ENCODE measurements at places on chromosomes 6 and 20.

- no peak for DNase-seq
These were observed 96.8 kb downstream of the PHACTR1 start for GRCh38 chr6:12813321-12813720.

DNA sequence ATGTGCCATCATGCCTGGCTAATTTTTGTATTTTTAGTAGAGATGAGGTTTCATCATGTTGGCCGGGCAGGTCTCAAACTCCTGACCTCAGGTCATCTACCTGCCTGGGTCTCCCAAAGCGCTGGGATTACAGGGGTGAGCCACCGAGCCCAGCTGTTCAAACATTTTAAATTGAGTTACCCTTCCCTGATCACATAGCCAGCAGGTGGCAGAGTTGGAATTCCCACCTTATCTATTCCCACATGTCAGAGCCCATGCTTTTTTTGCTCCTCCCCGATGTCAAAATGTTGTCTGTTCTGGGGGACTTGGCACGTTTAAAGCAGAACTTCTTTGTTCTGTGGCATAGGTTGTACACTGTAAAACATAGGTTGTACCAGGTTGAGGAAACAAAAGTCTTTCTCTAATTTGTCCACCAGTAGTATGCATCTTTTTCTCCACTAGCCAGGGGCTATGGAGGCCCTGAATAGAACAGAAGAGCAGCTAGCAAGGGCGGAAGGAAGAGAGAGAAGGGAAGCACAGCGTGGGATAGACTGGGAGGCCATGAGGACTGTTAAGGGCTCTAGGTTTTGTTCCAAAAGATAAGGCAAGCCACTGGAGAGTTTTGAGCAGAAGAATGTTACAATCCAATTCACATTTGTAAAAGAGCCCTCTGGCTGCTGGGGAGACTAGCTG lies 7.3 kb upstream of the LBP start:
- DNase-seq, result no peak

DNA sequence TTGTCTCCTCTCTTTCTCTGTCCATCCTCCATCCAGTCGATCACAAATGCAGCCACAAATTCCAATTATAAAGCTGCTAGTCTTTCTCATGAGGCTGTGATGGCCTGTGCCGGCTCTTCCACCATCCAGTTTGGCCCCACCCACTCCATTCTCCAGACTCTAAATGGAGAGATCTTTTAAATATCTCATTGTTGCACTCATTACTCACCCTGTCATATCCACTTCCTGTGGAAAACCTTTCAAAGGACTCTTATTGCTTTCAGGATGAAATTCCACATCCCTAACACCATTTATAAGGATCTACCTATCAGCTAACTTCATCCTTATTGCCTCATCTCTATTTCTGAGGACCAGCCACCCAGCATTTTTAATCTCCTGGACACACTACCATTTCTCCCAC lies 70.6 kb downstream of the NRN1 start:
- no peak for DNase-seq

- DNase-seq, result no peak
These were observed 28.0 kb downstream of the FRMD1 start for GRCh38 chr6:168050881-168051586.

DNA sequence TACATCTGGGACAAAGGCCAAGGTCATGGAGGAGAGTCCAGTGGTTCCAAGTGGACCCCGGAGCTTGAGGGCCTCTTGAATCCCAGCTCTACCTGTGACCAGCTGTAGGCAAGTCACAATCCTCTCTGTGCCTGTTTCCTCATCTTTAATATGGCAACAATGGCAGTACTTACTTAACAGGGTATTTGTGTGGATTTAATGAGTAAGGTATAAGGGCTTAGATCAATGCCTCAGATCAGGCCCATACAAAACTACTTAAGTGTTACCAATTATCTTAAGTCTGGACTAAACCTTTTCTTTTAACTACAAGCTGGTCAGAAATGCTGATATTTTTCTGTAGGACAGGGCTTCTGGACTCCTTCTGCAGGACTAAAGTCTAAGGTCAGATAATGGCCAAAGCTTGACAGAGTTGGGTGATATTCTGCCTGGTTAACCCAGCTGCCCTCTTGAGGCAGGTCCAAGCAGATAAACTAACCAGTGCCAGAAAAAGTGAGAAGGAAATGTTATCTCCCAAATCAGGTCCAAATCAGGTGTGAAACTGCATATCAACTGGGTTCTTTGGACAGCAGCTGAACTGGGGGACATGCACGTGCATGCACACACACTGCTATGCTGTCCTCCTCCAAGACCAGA lies 2.2 kb downstream of the SULF2 start:
- no peak for DNase-seq

DNA sequence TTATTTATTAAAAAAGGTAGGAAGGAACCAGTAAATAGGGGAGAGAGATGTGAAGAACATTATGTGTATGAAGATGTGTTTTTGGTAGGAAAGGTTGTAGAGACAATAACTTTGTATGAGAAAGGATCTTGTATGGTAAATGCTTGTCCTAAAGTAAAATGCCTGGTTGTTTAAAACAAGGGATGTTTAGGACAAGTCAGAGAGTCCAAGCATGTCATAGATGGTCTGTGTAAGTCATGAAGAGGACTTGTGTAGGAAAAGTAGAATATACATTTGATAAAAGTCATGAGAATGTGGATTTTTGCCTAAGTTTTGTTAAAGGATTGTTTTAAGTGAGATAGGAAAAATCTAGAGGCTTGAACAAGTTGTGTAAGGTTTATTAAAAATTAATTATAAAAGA lies 325.1 kb downstream of the CDH26 start:
- DNase-seq, result no peak

DNA sequence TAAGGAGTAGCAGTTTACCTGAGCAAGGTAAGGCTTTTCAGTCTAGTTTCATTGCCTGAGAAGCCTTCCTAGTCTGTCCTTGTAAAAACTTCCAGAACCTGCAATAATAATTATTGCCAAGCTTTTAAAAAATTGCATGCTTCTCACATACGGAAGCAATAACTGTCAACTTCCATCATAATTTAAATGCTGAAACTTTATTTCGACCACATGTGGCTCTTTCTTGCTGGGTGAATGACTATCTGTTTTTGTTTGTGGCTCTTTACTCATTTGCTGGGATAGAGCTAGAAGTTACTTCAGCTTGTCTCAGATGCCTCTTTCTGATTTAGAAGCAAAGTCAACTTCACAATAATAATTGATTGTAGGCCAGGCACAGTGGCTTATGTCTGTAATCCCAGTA lies 95.9 kb upstream of the COL21A1 start:
- no peak for DNase-seq

DNA sequence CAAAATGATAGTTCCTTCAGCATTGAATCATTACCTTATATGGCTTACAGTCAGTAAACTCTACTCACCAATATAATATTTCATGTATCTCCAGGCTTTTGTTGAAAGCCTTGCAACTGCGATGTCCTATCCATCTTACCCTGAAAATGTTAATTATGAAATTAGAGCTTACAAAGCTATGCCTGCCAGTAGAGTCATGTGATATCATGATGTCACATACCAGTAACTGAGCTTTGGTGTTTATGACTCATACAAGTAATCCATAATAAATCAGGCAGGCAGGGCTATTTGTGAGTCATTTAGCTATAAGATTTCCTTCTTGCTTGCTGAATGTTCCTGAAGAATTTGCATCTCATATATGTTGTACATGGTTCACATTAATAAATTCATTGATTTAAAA lies 44.9 kb upstream of the FAM83B start:
- no peak for DNase-seq

- DNase-seq, result no peak
These were observed 3.6 kb downstream of the MYCT1 start for GRCh38 chr6:152701081-152701862.

DNA sequence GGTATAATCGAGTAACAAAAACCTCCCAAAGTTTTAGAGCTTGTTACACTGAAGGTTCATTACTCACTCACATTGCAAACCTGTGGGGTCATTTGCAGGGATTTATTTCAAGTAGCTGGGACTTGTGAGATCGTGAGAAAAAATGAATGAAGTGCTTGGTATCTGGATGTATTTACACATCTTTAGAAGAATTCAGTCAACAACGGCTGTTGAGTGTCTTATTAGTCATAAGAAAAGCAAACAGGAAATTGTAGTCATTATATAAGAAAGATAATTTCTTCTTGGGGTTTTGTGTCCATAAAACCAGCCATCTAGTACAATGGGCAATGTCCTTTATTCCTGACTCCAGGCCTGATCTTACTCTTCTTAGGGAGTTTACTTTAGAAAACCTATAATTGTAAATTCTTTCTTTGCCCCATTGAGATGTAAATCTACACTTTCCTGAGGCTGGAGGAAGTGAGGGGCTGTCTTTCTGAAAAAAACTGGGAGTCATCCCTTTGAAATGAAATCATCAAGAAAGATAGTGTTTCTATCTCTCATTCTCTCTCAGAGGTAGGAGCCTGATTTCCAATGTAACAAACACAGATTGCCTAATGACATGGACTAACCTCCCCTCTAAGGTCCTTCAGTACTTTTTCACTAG lies 202.5 kb upstream of the ASCC3 start:
- no peak for DNase-seq

GRCh38 chr20:3777381-3777715 lies 3.9 kb downstream of the SPEF1 start:
- no peak for DNase-seq

- DNase-seq, result no peak
These were observed 16.1 kb downstream of the UFL1 start for GRCh38 chr6:96537726-96538125.

GRCh38 chr20:13868331-13868730 lies 83.5 kb downstream of the NDUFAF5 start:
- peak; percentile 31 for DNase-seq

- no peak for DNase-seq
These were observed 3.9 kb downstream of the DOK5 start for GRCh38 chr20:54479138-54479906.

DNA sequence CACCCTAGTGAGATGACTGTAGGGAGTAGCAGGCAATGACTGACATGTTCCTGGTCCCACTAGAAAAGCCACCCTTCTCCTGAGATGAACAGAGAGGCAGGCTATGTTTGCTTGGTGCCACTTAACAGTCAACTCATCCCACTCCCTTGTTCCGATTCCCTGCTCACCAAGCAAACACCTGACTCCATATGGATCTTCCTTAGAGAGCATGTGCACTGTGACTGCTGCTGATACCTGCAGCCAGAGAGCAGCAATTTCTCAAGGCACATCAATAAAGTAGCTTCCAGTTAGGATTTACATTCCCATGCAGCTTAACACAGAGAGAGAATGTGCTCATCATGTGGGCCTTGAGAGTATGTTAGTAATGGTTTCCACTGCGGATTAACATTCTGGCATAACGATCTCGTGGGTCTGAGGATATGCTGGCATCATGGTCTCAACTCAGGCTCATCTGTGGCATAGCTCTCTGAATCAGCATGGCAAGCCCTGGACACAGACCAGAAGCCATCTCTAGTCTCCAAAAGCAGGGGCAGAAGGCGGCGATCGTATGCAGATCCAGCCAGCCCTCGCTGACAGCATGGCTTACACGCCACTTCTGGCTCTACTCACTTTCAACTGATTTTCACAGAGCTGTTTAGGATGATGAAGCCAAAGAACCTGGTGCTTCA lies 43.9 kb downstream of the ATXN1 start:
- DNase-seq, result no peak

- peak; percentile 57 for DNase-seq
These were observed 11.5 kb downstream of the ITPR3 start for GRCh38 chr6:33632558-33633039.

DNA sequence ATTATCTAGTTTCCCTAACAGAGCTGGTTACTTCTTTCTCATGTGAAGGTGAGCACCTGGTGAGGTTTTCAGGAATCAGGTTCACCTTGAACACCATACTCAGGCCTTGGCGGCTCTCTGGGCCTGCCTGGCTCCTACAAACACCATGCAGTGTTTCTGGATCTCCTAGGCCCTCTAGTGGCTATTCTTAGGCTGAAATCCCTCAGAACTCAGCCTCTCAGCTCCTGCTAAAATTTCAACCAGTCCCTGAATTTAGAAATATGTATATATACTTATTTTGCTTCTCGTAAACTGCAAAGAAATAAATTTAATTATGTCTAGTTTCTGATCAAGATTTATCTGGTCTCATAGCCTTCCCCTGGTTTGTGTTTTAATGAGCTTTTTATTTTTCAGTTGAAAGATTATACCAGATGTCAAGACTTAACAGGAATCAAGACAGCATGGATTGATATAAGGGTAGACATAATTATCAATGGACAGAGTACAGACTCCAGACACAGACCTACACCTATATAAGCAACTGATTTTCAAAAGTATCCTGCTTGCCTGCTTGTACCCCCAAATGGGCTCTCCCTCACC lies 55.9 kb downstream of the ANKEF1 start:
- DNase-seq, result peak; percentile 1

Measured in CD4-positive, alpha-beta T cell treated with Interleukin-1 beta for 1 hour (primary cell).